ENCODE measurements at places on chromosomes 12 and 14.

GRCh38 chr14:85617791-85618190, 87.8 kb downstream of the FLRT2 start:
- DNase-seq, result no peak

GRCh38 chr14:59175404-59175803, 13.1 kb upstream of the DAAM1 start:
- no peak for DNase-seq

- DNase-seq, result no peak
Observed at GRCh38 chr12:79019672-79020071, 155.1 kb downstream of the SYT1 start.

DNA sequence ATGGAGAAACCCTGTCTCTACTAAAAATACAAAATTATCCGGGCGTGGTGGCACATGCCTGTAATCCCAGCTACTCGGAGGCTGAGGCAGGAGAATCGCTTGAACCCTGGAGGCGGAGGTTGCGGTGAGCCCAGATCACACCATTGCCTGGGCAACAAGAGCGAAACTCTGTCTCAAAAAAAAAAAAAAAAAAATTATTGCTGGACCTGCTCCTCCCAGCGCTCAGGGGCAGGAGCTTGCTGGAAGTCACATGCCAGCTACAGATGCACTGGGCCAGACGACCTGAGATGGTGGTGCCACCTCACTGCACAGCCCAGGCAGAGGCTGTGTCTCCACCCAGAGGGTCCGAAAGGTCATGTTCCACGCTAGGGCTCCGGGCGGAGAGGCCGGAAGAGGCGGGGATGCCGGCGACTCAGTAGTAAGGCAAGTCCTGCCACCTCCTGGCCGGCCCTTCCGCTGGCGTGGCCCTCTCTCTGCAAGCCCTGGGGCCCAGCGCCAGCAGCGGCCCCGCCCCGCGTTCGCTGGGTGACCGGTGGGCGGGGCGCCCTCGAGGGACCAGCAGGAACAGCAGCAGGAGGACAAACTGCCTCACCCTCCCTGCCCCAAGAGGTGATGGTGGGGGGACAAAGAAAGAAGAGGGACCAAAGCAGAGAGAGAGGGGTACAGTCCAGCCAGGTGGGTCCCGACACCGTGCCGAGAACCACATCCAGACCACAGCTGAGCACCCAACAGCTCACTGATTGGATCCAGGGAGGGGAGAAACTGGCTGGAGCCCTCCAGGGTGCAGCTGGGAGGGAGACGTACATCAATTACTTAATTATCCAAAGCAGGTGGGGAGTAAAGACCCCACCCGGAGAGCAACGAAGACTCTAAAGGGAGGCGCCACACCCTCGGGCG, 3.6 kb upstream of the RHOF start:
- peak; percentile 88 for DNase-seq

DNA sequence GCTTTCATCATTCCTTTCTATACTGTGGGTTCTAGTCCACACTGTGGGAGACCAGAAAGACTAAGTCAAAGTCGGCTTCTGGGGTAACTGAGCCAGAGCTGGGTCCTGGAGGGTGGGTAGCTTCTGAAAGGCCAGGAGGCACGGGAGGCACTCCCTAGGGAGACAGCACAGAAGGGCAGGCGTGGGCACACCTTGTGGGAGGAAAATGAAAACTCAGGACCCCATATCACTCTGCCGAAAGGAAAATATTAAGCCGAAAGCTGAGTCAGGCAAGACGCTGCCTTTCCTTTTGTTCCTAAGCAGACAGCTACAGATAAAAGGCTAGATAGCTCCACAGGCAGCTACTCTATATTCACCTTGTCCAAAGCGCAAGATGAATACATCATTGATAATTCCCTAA, 20.7 kb downstream of the ANO2 start:
- no peak for DNase-seq

- DNase-seq, result peak; percentile 23
Observed at GRCh38 chr14:98229656-98230366, 1042.2 kb downstream of the BCL11B start.
